Fibroblast of lung (primary cell): ENCODE measurements at places on chromosomes 5 and 9. TPM values are rescaled to one million over a fixed set of nuclear protein-coding genes. Genes with fewer than 3 reads are reported as not detected.
A peak's percentile ranks its signal among the peaks of the same experiment; 100 is the strongest.

DNA sequence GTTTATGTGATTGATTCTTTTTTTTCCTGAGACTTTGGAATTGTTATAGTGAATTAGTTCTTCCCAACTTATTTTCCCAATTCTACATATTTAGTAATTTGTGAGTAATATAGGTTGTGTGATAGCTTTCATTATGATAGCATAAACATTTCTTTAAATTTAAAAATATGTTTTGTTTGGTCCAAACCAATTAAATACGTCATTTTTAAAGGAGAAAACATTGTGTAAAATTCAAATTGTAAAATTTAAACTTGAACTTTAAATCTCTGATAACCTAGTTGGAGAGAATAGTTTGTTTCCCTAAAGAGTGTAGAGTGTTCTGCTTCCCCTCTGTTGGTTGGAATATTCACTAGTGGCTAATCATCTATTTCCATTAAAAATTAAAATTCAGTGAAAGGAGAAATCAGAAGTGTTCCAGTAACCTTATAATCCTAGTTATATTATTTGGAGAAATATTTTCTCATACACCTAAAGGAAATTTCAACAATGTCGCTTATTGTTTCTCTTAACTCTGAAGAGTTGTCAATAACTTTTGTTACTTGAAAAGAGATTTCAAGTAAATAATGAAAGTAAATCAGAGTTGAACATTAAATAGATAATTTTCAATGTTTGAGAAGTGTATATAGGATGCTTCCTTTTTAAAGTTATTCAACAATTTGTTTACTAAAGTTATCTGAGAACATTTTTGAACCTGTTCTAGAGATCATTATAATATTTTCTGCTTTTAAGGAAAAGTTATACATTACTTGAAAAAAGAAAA, 2.9 kb downstream of the NIPBL start:
- DNase-seq = no peak

- no peak for DNase-seq
These were observed 66.8 kb upstream of the CEP78 start for GRCh38 chr9:78169125-78169524.

- DNase-seq = no peak
These were observed 29.6 kb upstream of the FCN2 start for GRCh38 chr9:134851020-134851419.

GRCh38 chr5:28397502-28397941, 1359.1 kb upstream of the CDH9 start:
- DNase-seq = peak; percentile 89

- no peak for DNase-seq
These were observed 92.7 kb downstream of the TRIO start for GRCh38 chr5:14235872-14236271.

GRCh38 chr9:126754436-126755316, 50.2 kb upstream of the ZBTB43 start:
- DNase-seq = no peak

- DNase-seq = peak; percentile 46
These were observed 7.5 kb downstream of the N4BP3 start for GRCh38 chr5:178120607-178121357.

DNA sequence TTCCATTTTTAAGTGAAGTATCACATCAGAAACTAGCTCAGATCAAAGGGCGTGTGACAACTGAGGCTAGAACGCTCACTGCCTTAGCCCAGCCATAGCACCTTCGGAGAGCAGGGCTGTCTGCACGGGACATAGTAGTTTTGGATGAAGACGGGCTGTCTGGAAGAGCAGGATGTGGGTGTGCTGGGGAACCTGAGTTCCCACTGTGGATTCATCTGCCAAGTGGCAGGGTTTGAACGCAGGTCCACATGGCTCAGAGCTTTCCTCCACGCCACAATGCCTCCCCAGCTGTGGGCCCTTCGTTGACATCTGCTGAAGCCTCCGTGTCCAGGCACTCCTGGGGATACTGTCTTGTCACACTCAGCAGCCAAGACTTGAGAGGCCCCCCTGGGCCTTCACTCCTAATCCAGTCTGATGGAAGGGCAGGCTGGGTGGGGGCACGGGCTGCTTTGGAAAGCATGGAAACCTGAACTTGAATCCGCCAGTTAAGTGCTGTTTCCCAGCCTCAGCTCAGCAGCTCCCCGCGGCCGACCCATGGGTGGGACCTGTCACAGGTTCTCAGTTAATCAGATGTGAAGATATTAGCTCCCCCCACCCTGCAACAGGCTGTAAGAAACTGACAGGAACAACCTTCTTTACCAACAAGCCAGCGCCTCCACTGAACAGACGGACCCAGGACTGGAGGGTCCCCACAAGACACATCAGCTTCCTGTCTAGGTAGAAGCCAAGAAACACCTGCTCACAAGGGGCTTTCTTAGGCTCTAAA, 228.1 kb downstream of the FANCC start:
- no peak for DNase-seq

- DNase-seq = peak; percentile 13
These were observed 254.3 kb upstream of the KLF9 start for GRCh38 chr9:70668751-70669150.

DNA sequence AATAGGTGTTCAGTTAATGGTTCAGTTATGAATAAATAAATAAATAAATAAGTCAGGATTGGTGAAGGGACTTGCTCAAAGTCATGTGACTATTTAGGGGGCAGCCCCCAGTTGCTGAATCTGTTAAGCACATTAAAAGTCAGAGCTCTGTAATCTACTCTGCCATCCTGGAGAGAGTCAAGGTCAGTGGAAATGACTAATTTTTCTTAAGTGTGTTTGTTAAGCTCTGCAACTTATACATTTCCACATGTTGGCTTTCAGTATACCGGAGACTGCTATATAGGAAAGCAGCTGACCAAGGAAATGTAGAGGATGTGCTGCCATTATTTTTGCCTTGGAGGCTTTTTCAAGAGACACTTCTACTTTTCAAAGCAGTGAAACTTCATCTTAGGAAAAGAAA, 57.9 kb downstream of the KIAA1958 start:
- DNase-seq = no peak

GRCh38 chr5:74954919-74955318, 88.7 kb upstream of the FAM169A start:
- peak; percentile 73 for DNase-seq

GRCh38 chr9:93473411-93473810, 20.0 kb upstream of the FAM120AOS start:
- DNase-seq = peak; percentile 17

DNA sequence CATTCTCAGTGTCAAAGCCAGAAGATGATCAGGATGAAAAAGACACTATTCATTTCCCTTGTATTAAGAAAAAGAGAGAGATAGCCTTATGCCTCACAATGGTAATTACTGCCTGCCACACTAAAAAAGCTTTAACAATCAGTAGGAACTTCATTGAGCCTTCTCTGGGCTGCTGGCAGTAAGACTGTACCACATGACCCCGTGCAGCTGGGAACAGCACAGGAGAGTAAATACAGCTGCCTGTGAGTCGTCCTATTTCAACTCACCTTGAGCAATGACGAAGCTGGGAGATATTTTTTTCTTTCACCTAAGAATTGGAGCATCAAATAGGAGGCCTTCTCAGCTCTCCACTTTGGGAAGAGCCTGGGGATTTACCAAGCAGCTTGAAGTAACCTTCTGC, 316.3 kb downstream of the GABRB2 start:
- no peak for DNase-seq

- DNase-seq = no peak
These were observed 158.5 kb downstream of the TRPM3 start for GRCh38 chr9:70962761-70963440.

DNA sequence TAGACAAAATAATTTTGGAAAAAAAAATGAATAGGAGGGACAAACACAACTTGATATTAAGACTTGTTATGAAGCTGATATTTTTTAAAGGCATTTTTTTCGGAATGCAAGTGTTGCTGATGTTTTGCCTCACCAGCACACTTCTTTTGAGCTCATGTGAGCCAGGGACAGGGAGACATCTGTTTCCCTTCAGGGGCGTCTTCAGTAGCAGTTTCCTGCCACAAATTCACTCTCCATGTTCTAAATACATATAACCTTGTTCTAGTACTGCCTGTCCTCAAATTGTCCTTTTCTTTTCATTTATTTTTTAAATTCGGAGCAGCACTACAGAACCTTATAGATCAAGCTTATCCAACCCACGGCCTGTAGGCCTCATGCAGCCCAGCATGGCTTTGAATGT, 316.0 kb upstream of the PAPPA start:
- DNase-seq = no peak

- no peak for DNase-seq
These were observed 81.7 kb downstream of the MUSK start for GRCh38 chr9:110750272-110750671.

GRCh38 chr9:126317513-126317912, 9.1 kb upstream of the MVB12B start:
- DNase-seq = peak; percentile 21

- DNase-seq = no peak
These were observed 508.9 kb downstream of the EBF1 start for GRCh38 chr5:158590746-158591300.

DNA sequence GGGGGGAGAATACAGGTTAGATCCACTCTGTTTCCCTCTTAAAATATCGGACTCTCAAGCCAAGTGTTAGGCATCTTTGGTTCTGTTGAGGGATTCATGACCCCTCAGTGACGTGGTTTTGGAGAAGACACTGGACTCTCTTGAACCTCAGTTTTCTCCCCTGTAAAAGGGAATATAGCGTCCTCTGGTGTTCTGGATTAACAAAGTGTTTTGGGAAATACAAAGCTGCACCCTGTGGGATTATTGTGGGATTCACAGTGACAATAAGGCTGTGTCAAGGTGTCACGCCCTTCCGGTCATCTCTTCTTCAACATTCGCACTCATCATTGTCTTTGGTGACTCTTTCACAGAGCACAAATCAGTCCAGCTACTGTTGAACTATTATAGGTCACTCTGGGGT, 139.0 kb downstream of the IRX1 start:
- DNase-seq = no peak

GRCh38 chr5:1332461-1333001, 12.4 kb downstream of the CLPTM1L start:
- DNase-seq = no peak

DNA sequence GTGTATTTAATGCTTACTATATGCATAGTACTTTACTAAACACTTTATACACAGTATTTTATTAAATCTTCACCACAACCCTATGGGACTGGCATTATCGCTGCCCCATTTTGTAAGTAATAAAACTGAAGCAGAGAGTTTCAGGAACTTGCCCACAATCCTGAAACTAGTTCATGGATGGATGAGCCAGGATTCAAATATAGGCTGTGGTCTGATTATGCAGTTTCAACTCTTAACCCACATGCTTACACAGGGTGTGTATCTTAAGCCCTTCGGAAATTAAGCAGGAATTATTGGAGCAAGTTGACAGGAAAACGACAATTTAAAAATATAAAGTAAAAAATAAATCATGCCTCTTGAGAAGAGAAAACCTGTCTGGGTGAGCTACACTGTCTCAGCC, 109.0 kb downstream of the ATP10B start:
- no peak for DNase-seq

DNA sequence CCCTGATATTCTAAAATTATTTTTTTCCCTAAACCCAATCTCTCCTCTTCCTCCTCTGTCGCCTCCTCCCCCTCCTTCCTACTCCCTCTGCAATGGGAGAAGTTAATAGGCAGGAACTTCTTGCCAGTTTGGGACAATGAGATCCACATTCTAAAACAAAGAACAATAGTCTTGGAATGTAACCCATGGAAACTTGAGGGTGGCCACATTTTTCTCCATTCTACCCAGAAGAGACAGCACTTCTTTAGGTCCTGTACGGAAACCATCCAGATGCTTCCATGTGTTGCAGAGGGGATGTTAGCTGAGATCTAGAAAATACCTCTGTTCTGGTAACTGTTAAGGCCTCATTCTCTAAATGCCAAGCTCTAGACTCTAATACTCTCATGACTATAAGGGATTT, 10.0 kb downstream of the SPARC start:
- DNase-seq = peak; percentile 66

Gene LARP1
- 81.3 and 115 TPM in 2 replicates for polyA plus RNA-seq

Gene ITGA2
- 9.4 and 32.9 TPM in 2 replicates for polyA plus RNA-seq

Gene HRH2
- polyA plus RNA-seq = 0.03 TPM in 1 of 2 replicates, not detected in the other

Gene IRF1
- 36.8 and 37.6 TPM in 2 replicates for polyA plus RNA-seq

Gene OR13C8
- polyA plus RNA-seq = not detected in 2 replicates

Gene CDC14B
- 31.9 and 38.0 TPM in 2 replicates for polyA plus RNA-seq

Gene PAEP
- polyA plus RNA-seq = not detected in 2 replicates

Gene REEP2
- polyA plus RNA-seq = 6.1 and 17.7 TPM in 2 replicates

Gene POMT1
- polyA plus RNA-seq = 17.7 and 22.6 TPM in 2 replicates

Gene C5orf46
- not detected in 2 replicates for polyA plus RNA-seq

Gene PTPN3
- polyA plus RNA-seq = 0.52 and 1.4 TPM in 2 replicates
